Glomerular endothelial cell (primary cell): ENCODE measurements at places on chromosomes 13 and 19. TPM values are rescaled to one million over a fixed set of nuclear protein-coding genes. Genes with fewer than 3 reads are reported as not detected.

The PLPPR3 gene
- 2.3 and 7.5 TPM in 2 replicates for total RNA-seq

The ZNF560 gene
- 0.15 and 0.23 TPM in 2 replicates for total RNA-seq

The CLEC17A gene
- not detected in 2 replicates for total RNA-seq

The ZNF304 gene
- total RNA-seq: 6.3 and 7.2 TPM in 2 replicates

The TNFAIP8L1 gene
- total RNA-seq: 63.7 and 136 TPM in 2 replicates

The LGALS4 gene
- 0.47 TPM in 1 of 2 replicates, not detected in the other for total RNA-seq

The FCAR gene
- 1.1 TPM in 1 of 2 replicates, not detected in the other for total RNA-seq

The OR7C1 gene
- not detected in 2 replicates for total RNA-seq
